ENCODE measurements at places on chromosomes 2 and 18. TPM values are rescaled to one million over a fixed set of nuclear protein-coding genes. Genes with fewer than 3 reads are reported as not detected.

The HSPE1 gene
- 328 TPM for total RNA-seq

The LRRC30 gene
- total RNA-seq = not detected

GRCh38 chr2:27715318-27716210, 51.9 kb downstream of the SLC4A1AP start:
- no peak for DNase-seq
- H3K36me3 ChIP-seq = no peaks in the 10 kb centered on the region
- H3K27me3 ChIP-seq = no peaks in the 10 kb centered on the region
- H3K27ac ChIP-seq = peak overlapping the region; percentile 26
- peak overlapping the region; percentile 35 for H3K4me3 ChIP-seq
- peaks cover 17% of the 10 kb centered on the region for H3K4me1 ChIP-seq

DNA sequence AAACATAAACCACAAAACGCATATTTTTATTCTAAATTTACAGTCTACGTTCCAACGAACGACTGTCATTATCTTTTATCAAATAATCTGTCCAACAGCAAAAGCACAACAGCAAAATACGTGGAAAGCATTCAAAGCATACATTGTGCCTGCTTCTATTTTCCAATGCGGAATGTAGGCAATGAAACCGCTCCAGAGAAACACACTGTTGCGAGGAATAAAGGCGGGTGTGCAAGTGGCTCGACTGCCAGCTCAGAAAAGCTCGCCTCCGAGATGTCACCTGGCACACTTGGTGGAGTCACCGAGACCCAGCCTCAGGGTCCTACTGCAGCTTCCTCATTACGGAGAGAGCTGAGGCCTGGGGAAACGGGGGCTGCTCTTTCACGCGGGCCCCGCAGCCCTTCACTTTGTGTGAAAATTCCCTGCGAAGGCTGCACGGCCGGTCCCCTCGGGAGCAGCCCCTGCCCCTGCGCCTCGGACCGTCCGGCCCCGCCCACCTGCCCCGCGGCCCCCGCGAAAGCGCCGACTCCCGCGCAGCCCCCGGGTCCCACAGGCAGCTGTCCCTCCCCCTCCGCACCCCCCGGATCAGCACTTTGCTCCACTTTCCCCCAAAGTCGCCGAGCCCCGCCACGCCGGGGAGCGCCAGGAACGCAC, 752 bp downstream of the MGAT4A start:
- peaks cover 11% of the 10 kb centered on the region for H3K4me1 ChIP-seq
- no peak overlapping the region for H3K27ac ChIP-seq
- DNase-seq = no peak

The IL1R1 gene
- 12.7 TPM for total RNA-seq

GRCh38 chr18:55256226-55256928, 297.1 kb upstream of the CCDC68 start:
- H3K4me3 ChIP-seq = no peak overlapping the region
- no peak for DNase-seq
- H3K36me3 ChIP-seq = peaks cover 59% of the 10 kb centered on the region
- H3K27ac ChIP-seq = no peak overlapping the region
- no peaks in the 10 kb centered on the region for H3K27me3 ChIP-seq

- peaks cover 8% of the 10 kb centered on the region for H3K4me1 ChIP-seq
- no peak overlapping the region for H3K27ac ChIP-seq
- no peaks in the 10 kb centered on the region for H3K36me3 ChIP-seq
- no peak for DNase-seq
These were observed 4.7 kb upstream of the HOXD10 start for GRCh38 chr2:176111846-176112374.

- no peak for DNase-seq
- H3K4me3 ChIP-seq = no peak overlapping the region
- H3K4me1 ChIP-seq = no peaks in the 10 kb centered on the region
- no peak overlapping the region for H3K27ac ChIP-seq
- no peaks in the 10 kb centered on the region for H3K27me3 ChIP-seq
- no peaks in the 10 kb centered on the region for H3K36me3 ChIP-seq
These were observed 158.3 kb upstream of the WDSUB1 start for GRCh38 chr2:159444754-159445153.

DNA sequence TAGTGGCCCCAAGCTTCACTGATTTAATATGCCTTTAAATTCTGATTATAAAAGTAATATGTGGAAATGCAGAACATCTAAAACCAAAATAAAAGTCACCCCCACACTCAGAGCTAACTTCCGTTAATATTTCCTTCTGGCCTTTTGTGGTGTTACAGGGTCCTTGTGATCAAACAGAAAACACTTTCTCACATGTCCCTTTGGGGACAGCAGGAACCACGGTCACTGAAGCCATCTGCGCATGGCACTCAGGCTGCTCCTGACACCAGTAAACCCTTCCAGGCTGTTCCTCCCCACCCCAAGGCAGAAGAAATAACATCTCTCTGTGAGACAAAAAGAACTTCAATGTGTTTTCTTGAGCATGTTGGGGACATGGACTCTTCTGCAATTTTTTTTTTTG, 25.1 kb upstream of the GPR17 start:
- H3K4me1 ChIP-seq = peaks cover 26% of the 10 kb centered on the region
- no peaks in the 10 kb centered on the region for H3K27me3 ChIP-seq
- H3K27ac ChIP-seq = no peak overlapping the region
- H3K4me3 ChIP-seq = no peak overlapping the region

Data from SJSA1 (cell line).